Small intestine (tissue), 16 donors: ENCODE measurements at places on chromosomes 5 and 9. TPM values are rescaled to one million over a fixed set of nuclear protein-coding genes. Genes with fewer than 3 reads are reported as not detected.

Gene GARIN3
- polyA plus RNA-seq, result not detected

Gene CDO1
- 1.1 TPM for polyA plus RNA-seq

DNA sequence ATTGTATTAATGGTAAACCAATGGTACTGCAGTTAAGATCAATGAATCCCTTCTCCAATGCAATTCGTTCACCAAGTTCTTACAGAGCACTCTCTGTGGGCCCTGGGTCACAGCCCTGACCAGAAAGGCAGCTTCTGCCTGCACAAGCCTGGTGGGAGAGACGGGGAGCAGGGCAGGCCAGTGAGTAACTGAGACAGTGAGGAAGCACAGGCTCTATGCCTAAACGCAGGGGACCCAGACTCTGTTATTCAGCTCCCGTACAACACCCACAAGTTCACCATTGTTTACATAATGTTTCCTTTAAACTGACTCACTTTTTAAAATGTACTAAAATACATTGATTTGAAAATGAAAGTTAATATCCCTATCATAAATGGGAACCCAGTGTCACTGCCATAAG, 40.5 kb upstream of the CTSL start:
- no peak for DNase-seq

GRCh38 chr5:114789773-114790402, 379.8 kb downstream of the TRIM36 start:
- DNase-seq, result no peak

DNA sequence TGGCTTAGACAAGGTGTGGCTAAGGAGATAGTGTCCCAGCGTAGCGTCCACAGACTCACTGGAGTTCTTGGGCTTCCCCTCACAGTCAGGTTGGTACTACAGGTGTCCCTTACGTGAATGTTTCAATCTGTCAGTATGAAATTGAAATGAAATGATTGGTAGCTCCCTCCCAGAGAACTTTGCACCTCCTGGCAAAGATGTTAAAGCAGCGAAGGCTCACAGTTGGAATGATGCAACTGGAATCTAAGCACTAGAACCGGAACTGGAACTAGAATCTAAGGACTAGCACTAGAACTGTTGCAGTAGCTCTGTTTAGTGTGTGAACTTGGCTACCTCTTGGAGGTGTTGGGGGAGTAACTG, 1.1 kb downstream of the SLC31A1 start:
- peak; percentile 82 for DNase-seq
